Psoas muscle (tissue), 8 donors: ENCODE measurements at places on chromosomes 11 and 22. TPM values are rescaled to one million over a fixed set of nuclear protein-coding genes. Genes with fewer than 3 reads are reported as not detected.
A peak's percentile ranks its signal among the peaks of the same experiment; 100 is the strongest.

- no peak for DNase-seq
Observed at GRCh38 chr22:44341431-44342346, 28.9 kb upstream of the SHISAL1 start.

DNA sequence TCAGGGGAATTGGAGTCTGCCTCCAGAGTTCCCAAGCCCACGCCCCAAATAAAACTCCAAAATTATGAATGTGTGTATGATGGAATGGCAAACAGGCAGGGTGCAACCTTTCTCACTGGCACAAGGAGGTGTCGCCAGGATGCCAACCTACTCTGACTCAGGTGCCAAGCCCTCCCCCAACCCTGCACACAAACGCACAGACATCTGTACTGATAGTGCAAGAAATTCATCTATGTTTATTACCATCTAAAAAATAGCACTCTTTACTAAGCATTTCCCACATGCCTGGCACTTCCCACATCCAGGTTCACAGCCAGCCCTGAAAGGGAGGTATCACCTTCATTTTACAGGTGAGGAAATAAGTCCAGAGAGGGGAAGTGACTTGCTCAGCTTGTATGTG is 1.2 kb downstream of the PLA2G3 start:
- no peak for DNase-seq

DNA sequence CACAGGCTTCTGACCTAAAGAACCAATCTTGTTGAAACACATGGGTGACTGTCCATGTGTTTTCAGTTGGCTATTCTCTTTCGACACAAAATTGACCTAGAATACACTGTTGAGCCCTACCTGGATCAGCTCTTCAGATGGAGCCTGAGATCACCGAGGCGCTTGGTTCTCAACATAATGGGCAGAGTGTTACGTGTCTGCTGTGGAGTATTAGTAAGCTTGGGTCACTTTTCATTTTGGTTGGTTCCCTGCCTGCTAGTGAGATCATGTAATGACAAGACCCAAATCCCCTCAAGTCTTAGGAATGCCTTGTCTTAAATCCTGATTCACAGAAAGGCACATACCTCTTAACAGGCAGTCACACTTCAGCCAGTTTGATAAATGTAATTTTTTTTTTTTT is 8.7 kb downstream of the MED19 start:
- DNase-seq, result no peak

GRCh38 chr11:17163736-17164135 is 44.0 kb downstream of the PIK3C2A start:
- DNase-seq, result no peak

GRCh38 chr11:89293965-89294679 is 116.4 kb downstream of the TYR start:
- DNase-seq, result no peak

GRCh38 chr22:49372530-49373288 is 455.0 kb downstream of the BRD1 start:
- no peak for DNase-seq

- no peak for DNase-seq
Observed at GRCh38 chr11:78432058-78432515, 14.5 kb upstream of the GAB2 start.

GRCh38 chr11:126410649-126411048 is 55.2 kb downstream of the ST3GAL4 start:
- DNase-seq, result peak; percentile 54

- no peak for DNase-seq
Observed at GRCh38 chr11:69467196-69467595, 14.3 kb upstream of the LINC01488 start.

- DNase-seq, result no peak
Observed at GRCh38 chr22:39368461-39368911, 18.7 kb downstream of the SYNGR1 start.

DNA sequence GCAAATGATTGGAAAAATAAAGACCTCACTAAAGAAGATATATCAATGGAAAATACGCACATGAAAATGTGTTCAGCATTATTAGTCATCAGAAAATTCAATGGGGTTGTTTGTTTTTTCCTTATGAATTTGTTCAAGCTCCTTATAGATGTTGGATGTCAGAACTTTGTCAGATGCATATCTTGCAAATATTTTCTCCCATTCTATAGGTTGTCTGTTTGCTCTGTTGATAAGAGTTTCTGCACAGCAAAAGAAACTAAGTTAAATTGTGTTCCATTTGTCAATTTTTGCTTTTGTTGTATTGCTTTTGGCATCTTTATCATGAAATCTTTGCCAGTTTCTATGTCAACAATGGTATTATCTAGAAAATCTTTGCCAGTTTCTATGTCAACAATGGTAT is 633.9 kb upstream of the CHORDC1 start:
- no peak for DNase-seq

The C1QTNF5 gene
- 9.6 TPM for total RNA-seq

The OR56A1 gene
- total RNA-seq, result not detected

The IL10RA gene
- 3.9 TPM for total RNA-seq
